ENCODE measurements at places on chromosomes 6 and 20.
A peak's percentile ranks its signal among the peaks of the same experiment; 100 is the strongest.

DNA sequence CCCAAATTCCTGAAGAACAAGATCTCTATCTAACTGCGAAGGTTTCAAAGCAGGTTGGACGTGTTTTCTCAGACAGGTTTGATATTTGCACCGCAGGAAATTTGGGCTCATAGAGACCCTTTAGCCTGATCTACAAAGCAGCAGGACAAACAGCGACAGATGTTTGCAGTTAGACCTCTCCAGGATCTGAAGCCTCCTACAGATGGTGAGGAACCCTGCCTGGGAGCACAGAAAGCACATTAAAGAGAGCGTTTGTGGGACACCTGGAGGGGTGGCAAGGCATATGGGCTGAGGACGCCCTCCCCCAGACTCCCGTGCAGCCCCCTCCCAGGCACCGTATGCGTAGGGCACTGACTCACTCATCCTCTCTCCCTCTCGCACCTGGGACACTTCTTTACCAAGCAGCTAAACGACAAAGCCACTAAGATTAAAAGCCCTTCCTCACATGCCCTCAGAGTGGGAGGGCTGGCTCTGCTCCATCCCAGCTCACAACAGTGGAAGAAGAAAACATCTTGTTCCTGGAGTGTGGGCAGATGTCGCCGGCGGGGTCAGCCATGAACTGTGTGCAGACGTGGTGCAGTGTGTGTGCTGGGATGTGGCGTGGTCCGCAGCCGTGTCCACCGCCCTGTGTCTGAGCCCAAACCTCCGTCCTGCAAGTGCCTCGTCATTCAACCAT, 249.7 kb upstream of the AFDN start:
- DNase-seq: no peak

DNA sequence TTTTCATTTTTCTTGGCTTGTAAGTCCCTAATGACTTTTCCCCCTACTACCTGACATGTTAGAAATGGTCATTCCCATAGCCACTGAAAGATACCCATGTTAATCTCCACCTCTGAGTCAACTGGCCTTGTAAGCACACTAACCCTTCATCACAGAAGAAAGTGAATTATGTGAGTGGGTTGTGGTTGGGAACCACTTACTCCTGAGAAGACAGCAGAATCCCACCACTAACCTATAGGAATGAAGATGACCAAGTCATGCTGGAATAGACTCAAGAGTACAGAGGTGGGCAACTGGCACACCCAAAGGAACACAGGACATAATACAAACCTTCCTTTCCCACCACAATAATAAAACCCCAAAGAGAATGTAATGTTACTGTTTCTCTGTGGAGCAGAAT, 30.1 kb downstream of the RAMACL start:
- peak; percentile 38 for DNase-seq

- DNase-seq: no peak
Observed at GRCh38 chr6:138752017-138752416, 21.6 kb upstream of the CCDC28A start.

DNA sequence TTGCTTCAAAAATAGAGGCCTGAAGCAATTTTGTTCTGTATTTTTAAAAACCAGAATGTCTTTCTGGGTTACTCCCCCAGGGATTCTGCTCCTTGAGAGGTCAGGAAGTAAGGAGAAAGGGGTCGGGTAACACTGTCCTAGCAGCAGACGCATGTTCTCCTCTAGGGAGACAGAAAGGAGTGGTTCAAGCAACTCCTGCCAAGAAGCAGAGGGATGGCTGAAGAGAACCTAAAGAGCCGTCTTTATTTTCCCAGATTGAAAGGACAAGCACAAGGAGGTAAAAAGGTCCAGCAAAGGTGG, 58.0 kb upstream of the SLC4A11 start:
- no peak for DNase-seq

GRCh38 chr20:47501116-47501481, 588 bp upstream of the NCOA3 start:
- no peak for DNase-seq

DNA sequence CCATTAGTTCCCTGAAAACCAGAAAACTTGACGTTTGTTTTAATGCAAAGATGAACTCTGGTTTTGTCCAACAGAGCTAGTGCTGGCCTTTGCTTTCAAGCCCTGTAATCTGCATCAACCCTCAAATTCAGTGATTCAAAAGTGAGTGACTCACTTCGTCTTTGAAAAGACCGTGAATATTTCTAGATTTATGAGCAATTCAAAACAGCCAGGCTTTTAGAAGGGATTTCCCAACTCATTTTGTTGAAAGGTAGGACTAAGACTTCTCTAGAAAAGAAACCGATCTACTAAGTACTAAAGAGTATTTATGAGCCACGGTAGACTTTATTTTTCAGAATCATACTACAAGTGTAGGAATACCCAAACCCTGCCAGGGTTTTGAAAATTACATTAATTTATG, 121.5 kb downstream of the UST start:
- peak; percentile 82 for DNase-seq

GRCh38 chr20:14142171-14142570, 146.9 kb downstream of the MACROD2 start:
- DNase-seq: peak; percentile 47

DNA sequence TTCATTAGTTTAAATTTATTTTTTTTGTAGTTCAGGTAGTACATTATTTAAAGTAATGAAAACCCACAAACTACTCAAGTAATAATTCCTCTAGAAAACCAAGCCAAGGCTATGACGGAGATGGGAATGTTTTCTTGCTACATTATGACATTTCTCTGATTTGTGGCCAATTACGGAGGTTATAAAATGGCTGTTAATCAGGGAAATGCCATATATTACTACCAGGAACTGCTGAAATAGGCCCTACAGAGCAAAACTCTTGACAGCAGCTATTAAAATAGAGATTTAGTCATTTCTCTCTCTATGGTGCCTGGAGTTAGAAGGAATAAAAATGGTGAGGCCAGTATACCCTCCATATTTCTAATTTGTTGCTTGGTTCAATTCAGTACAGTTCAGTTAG, 280.0 kb downstream of the ARHGAP18 start:
- no peak for DNase-seq

- DNase-seq: no peak
Observed at GRCh38 chr6:118319416-118319815, 228.7 kb upstream of the PLN start.

DNA sequence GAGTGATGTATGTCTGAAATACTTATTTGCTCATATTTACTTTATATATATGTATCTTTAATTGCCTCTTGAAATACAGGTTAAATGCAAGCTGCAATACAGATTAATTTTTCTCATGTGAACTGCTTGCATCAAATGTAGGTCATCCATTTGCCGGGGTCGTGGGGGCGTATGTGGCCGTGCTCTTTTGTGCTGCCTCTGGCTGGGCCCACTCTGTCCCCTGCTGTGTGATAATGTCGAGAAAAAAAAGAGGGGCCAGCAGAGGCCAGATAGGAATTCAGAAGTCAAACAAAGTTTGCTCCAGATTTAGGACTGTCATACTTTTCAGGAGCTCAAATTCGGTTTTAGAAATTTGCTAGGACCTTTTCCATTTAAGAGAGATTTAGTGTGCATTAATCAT, 459.6 kb upstream of the SOX4 start:
- no peak for DNase-seq

DNA sequence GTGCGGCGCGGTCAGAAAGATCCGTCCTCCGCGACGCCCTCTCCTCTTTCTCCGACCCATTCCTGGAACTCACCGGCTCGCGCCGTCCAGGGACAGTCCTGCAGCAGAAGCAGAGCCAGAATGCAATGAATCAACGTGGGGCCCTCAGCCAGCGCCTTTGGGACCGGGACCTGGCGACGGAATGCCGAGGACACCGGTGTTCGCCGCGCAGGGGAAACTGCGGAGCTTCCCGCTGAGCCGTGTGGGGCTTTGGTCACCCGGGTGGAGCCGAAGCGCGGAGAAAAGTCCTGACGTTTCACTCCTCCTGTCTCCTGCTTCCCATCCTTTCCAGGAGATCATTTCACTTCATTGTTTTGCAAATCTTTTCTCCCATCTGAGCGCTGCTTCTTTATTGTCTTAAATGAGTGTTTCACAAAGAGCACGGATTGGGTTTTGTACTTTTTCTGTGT, 26.5 kb downstream of the ULBP1 start:
- DNase-seq: no peak

DNA sequence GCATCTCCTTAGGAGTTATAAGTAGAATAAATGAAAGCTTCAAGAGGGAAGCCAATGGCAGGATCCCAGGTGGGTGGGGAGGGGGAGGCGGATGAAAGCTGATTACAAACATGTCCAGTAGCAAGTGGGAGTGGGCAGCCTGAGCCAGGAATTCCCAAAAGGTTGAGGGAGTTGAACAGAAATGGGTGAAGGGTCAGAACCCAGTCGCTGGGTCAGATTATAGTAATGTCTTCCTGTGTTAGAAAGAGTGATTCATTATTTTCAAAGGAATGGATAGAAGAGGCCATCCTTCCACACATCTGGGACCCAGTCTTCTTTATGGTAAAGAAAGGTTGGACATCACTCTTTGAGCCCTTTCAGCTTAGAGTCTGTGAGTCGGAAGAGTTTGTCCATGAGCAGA, 41.0 kb upstream of the FAM50B start:
- DNase-seq: no peak

DNA sequence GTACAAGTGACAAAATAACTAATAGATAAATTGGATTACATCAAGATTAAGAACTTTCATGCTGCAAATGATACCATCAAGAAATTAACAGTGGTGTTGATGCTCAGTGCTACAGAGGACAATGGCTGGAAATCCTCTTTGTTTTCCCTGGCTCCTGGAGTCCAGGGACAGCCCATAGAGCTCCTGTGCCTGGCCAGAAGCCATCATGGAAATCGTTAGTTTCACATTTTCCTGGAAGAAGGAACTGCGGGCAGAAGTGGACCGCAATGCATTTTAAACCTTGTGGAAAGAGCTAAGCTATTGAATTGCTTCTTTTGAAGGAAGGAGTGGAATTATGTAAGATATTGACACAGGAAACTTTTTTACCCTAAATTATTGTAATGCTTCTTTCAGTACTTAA, 276.0 kb downstream of the GJA1 start:
- DNase-seq: no peak

- peak; percentile 91 for DNase-seq
Observed at GRCh38 chr20:17557675-17558006, 12.2 kb upstream of the DSTN start.

GRCh38 chr20:38685853-38686473, 38.3 kb upstream of the SLC32A1 start:
- peak; percentile 48 for DNase-seq

DNA sequence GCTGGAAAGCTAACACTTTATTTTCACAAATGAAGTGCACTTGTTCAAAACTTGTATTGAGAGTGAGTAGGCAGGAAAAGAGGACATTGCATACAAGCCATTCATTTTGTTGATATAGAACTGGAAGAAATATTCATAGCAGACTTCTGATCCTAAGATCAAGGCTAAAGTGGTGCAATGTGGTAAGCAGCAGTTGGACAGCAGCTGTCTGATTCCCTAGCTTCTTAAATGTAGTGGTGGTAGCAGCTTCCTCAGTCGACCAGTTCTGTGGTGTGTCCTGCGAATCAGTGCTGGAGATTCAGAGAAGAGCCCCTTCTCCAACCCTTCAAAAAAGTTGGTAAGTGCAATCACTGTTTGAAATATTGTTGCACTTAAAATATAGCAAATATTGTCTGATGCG, 281.7 kb upstream of the GJE1 start:
- DNase-seq: no peak
